Stimulated activated CD8-positive, alpha-beta memory T cell treated with anti-CD3 and anti-CD28 coated beads, Interleukin-4, amount 100 ng/mL, for 4 hours (primary cell): ENCODE measurements at places on chromosomes 4 and X.

DNA sequence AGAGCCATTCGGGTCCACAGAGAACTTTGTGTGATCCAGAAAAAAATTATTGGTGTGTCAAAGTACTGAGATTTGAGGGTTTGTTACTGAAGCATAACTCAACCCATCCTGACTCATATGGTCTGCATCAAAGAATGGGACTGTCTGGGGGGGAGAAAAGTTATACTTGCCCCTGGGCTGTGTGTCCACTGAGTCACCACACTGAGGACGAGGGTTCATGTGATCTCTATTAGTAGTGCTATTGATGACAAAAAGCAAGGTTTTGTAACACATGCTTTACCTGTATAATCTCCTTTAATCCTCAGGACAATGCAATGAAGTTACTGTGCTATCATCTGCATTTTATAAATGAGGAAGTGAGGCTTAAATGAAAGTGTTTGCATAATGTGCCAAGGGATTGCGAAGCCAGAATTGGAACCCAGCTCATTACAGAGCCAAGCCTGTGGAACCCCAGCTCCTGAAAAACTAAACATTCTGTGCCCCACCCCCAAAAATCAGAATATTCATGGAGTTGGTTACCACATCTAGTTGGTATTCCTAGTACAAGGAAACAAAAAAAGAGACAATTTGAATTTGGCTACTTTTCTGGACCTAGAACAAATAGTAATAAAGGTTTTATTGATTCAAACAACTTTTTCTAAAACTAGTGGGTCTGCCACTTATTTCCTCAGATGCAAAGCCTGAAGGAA, 31.2 kb downstream of the CCDC149 start:
- DNase-seq, result no peak

- DNase-seq, result no peak
Measured at GRCh38 chr4:125951261-125951887, 636.6 kb downstream of the FAT4 start.

DNA sequence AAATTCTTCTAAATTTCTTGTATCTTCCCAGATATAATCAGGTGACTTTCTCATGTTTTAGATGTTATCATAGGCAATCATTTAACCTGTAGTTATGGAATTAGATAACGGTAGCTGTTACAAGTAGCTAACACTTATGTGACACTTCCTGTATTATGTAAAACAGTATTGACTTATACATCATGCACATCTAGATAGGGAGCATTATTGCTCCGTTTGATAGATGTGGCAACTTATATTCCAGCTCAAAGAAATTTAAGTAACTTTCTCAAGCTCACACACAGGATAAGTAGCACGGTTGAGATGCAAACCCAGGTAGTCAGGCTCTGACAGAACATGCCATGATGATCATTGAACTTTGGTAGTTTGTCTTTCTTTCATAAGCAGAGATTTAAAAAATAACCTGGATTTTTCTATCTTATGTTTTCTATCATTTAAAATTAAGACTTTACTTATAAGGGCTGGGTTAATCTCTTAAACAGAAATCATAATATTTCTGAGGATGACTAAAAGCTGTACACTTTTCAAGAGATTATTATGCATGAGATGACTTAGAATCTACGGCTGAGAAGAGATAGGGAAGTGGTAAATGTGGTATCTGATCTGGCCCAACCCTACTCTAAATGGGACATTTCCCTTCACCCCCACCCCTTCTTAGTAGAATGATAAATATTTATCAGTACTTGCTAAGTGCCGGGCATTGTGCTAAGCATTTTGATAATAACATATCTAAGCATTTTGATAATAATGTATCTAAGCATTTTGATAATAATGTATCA, 69.1 kb upstream of the HPGD start:
- no peak for DNase-seq

DNA sequence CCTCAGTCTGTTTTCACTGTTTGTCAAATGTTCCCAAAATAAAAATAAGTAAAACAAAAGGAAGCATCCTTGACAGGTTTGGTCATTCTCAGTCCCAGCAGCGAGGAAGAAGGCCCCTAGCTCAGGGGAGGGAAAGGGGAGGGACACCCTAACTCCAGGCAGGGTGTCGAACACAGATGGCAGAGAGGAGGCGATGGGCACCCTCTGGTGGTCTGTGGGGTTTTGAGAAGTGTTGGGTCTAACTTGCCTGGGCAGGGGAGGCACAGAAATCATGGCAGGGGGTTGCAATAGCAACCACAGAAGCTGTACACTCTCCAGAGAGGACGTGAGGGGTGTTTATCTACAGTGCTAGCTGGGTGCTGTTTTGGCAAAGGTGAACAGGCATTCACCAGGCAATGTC, 229.8 kb upstream of the SFRP2 start:
- no peak for DNase-seq

DNA sequence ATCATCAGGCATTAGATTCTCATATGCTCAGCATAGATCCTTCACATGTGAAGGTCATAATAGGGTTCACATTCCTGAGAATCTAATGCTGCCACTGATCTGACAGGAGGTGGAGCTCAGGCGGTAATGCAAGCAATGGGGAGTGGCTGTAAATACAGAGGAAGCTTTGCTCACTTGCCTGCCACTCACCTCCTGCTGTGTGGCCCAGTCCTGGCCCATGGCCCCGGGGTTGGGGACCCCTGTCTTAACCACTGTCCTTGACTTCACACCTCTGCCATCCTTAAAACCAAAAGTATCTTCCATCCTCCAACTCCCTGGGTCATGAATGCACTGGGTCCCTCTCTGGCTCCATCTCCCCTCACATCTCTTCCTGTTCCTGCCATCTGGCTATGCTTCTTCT, 129.1 kb downstream of the HMX1 start:
- no peak for DNase-seq

DNA sequence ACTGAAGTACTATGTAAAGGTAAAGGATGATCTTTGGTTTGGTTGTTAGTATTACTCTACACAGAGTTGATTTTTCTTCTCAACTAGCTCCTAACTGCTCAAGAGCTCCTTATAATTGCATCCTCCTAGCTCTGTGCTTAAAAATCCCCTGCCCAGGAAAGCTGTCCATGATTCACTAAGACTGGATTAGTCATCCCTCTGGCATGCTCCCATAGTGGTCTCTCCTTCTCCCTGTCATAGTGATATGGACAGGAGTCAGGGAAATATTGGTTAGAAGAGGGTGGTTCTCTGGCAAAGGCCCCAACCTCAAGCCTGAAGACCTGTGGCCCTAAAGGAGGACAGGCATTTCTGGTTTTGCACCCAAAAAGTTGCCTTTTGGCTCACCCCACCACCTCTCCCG, 242.3 kb upstream of the KCNIP4 start:
- DNase-seq, result no peak

- DNase-seq, result no peak
Measured at GRCh38 chr4:186886759-186887158, 163.1 kb upstream of the FAT1 start.

GRCh38 chr4:102308032-102308799, 37.1 kb downstream of the SLC39A8 start:
- no peak for DNase-seq

- no peak for DNase-seq
Measured at GRCh38 chr4:158255727-158256324, 45.5 kb downstream of the TMEM144 start.

DNA sequence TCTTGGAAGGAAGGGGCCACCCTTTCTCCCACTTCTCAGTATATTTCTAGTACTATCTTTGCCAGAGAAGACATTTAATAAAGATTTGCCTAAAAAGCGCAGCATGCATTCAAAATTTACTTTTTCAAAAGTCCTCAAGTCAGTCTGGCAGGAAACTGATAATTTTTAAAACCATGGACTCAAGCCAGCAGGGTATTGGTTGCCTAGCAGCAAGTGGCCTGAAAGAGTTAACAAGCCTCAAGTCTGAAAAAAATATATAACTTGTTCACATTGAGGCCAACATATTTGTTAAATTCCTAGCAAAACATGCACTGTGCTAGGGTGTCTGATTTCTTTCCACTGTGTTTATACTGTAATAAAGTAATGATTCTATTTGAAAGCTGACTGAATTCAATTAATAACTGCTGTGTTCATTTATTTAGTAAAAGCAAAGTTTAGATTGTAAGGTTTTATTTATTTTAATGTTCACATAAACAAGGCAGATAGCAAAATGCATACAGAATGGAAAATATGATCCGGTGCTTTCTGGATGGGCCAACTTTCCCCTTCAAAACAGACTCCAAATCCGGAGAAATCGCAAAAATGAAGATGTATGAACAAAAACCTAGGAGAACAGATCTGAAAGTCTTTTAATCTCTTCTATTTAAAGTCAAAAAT, 218.5 kb upstream of the FGF13 start:
- DNase-seq, result no peak

DNA sequence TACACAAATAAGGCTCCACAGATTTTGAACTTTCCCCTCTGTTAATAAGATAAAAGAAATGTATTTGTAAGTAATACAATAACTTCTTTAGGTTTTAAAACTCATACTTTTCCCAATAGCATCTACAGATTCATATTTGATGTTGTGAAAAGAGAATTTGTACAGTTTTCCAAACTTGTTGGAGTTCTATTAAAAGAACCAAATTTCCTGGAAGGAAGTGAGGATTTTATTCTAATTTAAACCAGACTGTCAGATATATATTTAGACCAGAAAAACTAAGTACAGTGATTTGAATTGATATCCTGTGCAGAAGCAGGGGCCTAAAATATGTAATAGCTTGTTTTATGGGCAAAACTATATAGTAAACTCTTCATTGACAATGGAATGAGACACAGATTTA, 53.7 kb downstream of the NAA11 start:
- no peak for DNase-seq

DNA sequence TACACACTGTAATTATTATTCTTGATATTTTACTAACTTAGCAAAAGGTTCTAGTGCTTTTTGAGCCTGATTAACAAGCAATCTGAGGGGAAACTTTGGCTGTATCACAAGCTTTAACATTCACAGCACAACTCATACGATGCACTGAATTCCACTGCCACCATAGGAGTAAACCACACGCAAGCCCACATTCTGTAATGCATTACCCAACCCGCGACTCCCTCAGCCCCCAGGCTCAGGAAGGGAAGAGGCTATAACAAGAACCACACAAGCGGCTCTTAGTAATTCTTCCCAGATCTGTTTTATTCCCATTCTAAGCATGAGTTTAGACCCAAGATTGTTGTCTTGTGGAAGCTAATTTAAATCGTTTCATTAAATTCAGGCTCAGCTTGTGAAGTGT, 138.5 kb upstream of the TBL1X start:
- DNase-seq, result no peak

- DNase-seq, result no peak
Measured at GRCh38 chrX:153526801-153527200, 9.4 kb downstream of the ATP2B3 start.

- DNase-seq, result no peak
Measured at GRCh38 chr4:8646296-8647093, 53.9 kb downstream of the CPZ start.

- DNase-seq, result no peak
Measured at GRCh38 chr4:153137159-153137558, 67.1 kb upstream of the TRIM2 start.

DNA sequence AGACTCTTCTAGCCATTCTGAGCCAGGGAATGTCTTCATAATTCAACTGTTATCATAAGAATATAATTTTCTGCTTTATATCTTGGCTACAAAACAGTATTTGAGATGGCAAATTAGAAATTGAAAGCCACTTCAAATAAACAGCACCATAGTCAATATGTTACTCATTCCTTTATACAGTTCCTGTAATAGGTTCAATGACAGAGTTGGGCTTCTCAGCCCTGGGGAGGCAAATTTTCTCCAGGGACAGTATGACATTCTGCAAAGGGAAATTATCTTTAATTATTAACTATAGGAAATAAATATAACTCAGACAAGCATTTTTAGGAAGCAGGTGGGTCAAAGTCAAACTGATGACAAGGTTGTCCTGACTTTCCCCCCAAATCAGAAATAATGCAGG, 71.9 kb upstream of the RPS6KA6 start:
- no peak for DNase-seq

DNA sequence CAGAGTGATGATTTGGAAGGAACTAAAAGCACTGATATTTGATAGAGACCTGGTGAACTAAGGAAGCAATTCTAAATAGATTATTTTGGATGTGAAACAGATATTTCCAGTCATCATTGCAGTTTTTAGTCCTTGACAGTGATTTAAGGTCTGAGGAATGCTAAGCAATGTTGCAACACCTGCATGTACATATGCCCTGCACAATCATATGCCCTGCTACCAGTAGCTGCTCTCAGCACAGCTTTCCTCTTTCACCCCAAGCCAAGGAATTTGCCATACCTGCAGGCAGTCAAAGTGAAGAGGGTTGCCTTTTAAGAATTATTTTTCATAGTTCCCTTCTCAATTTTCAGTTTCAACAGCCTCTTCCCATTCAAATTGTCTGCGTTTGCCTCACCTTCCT, 8.7 kb upstream of the FAM47A start:
- DNase-seq, result no peak

DNA sequence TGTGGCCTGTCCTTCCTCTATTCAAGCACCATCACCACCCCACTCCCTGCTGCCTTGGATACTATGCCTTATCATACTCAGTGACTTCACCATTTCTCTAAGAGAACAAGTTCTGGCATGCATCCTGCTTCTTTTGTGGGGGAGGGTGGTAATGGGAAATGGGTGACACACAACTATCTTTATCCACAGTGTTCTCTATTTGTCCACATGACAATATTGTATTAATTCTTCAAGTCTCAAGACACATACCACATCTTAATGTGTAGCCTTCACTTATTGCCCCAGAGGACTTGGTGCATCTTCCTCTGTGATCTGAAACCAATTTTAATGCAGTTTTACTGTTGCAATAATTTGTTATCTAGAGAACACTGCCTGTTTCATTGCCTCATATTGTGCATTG, 29.3 kb upstream of the UGT2B7 start:
- DNase-seq, result no peak

DNA sequence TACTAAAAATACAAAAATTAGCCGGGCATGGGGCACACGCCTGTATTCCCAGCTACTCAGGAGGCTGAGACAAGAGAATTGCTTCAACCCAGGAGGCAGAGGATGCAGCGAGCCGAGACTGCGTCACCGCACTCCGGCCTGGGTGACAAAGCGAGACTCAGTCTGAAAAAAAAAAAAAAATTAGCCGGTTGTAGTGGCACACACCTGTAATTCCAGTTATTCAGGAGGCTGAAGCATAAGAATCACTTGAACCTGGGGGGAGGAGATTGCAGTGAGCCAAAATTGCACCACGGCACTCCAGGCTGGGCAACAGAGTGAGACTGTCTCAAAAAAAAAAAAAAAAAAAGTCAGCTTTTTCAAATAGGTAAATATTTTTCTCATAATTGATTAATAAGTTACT, 71.9 kb downstream of the WDFY3 start:
- DNase-seq, result no peak

- no peak for DNase-seq
Measured at GRCh38 chr4:118141240-118141639, 107.0 kb downstream of the NDST3 start.

GRCh38 chr4:121811122-121811521, 10.0 kb downstream of the EXOSC9 start:
- DNase-seq, result no peak

GRCh38 chrX:111483135-111483534, 28.3 kb upstream of the SERTM2 start:
- DNase-seq, result no peak

DNA sequence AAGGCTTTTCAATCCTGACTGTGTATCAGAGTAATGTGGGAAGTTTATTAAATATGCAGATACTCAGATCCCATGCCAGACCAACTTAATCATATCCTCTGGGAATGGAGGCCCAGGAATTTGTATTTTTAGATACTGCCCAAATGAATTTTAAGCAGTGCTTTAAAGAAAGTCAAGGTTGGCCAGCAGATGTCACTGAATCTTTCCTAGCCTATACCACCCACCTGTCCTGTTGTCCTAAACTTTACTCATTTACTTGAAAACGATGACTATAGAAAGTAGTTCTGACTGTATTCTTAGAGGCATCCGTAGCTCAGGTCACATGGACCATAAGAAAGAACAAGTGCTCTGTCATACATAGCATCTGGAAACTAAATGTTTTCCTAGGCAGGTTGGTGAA, 79.9 kb downstream of the AMOT start:
- DNase-seq, result no peak
